ENCODE measurements at places on chromosomes 4 and X.

DNA sequence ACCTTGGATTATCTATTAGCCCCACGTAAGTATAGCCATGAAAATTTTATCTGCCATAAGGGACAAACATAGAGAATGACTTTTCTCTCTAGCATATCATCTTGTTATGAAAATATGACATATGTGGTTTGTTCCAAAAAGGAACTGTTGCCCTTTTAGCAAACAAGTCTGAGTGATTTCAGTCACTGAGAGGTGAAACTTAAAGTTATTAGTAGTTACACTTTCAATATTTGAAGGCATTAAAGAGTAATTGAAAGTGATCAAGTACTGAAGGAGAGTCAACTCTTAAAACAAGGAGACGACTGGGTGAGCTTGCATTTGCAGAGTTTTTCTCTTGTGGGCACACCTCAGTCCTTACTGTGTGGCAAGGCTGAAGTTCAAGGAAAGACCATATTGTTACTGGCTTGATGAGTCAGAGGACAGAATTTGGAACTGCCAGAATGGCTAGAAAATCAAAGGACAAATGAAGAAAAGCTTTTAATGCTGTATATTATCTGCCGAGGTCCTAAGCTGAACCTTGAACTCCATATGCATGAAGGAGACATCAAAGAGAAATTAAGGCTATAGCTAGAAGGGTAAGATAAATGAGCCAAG, 205.1 kb upstream of the EMCN start:
- DNase-seq, result no peak

DNA sequence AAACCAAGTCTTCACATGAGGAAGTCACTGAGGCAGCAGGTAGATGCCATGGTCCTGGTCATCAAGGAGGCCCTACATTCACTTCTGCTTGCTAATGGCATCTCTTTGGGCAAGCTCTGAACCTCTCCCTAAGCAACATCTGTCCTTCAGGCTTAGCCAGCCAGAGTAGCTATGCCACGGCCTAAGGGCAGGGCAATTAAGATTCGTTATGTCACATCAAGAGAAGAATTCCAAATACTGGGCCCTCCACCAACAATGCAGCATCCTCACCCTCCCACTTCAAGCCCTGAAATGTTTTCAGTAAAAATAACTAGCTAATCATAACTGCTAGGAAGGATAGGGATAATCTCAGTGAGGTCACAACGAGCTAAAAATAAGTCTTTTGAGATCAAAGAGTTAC, 120.7 kb upstream of the HCCS start:
- DNase-seq, result no peak

- no peak for DNase-seq
Measured at GRCh38 chrX:3184176-3184930, 143.1 kb downstream of the ARSF start.

DNA sequence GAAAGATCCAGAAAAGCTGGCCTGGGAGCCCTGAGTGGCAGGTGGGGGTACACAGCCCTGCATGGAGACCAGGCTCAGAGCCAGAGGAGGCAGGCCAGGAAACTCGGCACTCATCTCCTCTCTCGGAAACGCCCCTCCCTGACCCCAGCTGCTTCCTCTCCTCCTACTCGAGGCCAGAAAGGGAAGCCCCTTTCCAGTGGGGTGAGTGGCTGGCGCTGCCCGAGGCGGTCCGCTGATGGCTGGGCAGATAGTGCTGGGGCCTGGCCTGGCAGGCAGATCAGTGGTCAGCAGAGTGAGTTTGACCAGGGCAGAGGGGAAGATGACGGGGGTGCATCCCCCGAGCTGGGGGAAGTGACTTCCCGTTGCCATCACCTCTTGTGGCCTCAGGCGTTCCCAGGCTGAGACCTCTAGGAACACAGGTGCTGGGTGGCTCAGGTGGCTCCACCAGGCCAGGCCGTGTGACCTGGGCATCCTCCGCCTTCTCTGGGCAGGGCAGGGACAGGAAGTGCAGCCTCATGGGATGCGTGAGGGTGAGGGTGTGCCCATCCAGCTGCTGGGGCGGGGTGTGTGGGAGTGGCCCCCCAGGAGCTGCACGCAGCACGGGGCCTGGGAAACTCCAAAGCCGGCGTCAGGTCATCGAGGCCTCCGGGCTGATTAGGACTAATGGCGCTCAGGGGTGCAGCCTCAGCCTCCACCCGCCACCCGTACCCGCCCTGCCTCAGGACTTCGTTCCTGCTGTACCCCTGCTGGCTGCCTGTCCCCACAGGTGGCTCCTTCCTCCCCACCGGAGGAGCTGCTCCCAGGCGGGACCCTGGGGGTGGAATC, 5.7 kb downstream of the SH3BP2 start:
- no peak for DNase-seq

DNA sequence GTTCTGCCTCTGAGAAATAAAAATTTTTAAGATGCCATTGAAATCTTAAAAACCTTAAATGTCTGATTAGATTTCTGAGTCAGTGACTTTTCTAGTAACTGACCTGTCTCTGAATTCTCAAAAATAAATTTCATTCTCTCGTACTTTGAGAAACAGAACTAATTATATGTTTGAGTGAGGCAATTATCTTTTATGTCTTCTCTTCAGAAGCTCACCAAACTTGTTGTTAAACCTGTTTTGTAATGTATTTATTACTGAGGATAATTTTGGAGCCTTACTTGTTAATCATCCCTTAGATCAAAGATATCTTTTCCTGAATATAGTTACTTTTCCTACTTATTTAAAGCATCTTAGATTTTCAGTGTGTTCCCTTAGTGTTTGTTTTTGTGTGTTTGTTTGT, 64.5 kb upstream of the MMAA start:
- DNase-seq, result no peak

DNA sequence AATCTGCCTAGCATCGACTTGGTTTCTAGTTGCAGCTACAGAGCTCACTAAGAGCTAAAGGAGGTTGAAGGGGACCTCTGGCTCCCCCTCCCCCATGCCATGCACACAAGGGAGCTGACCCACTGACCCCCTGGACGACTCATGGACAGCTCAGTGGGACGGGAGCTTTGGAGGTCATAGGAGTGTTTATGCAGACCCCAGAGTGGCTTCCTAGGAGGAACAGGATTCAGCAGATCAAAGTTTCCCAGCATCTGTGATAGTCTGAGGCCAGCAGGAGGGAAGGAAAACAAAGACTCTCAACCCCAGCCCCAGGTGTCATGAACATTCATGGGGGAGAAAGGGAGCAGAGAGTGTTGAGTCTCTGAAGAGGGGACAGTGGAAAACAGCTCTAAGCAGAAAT, 104.4 kb downstream of the ARSF start:
- no peak for DNase-seq

- no peak for DNase-seq
Measured at GRCh38 chr4:47213539-47213938, 182.2 kb downstream of the GABRB1 start.
